ENCODE measurements at places on chromosomes 11 and 22.

GRCh38 chr22:40345271-40345670 is 1.0 kb upstream of the ADSL start:
- peak; percentile 27 for DNase-seq

DNA sequence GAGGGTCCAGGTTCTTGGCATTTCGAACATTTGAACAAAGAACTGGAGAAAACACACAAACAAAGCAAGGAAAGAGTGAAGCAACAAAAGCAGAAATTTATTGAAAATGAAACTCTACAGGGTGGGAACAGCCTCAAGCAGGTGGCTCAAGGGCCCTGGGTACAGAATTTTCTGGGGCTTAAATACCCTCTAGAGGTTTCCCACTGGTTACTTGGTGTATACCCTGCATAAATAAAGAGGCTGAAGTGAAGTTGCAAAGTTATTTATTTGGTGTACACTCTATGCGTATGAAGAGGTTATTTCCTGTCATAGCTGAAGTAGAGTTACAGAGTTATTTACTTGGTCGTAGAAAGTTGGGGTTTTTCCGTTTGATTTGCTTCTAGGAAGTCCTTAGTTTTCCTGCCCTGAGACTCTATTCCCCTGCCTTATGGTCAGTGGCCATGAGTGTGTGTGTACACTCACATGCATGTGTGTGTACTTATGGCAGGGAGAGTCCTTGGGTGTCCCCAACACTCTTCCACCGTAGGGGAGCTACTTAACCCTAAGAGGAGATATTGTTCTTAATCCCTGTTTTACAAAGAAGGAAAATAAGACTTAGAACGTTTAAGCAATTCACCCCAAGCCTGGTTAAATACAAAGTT is 5.6 kb upstream of the SMCO4 start:
- DNase-seq, result no peak

- no peak for DNase-seq
Observed at GRCh38 chr22:20203142-20203551, 52.3 kb upstream of the CCDC188 start.

GRCh38 chr11:35618497-35619115 is 346 bp downstream of the FJX1 start:
- no peak for DNase-seq

GRCh38 chr22:23116506-23117263 is 25.1 kb downstream of the RSPH14 start:
- DNase-seq, result no peak

- DNase-seq, result no peak
Observed at GRCh38 chr11:28393348-28393747, 285.2 kb downstream of the METTL15 start.

DNA sequence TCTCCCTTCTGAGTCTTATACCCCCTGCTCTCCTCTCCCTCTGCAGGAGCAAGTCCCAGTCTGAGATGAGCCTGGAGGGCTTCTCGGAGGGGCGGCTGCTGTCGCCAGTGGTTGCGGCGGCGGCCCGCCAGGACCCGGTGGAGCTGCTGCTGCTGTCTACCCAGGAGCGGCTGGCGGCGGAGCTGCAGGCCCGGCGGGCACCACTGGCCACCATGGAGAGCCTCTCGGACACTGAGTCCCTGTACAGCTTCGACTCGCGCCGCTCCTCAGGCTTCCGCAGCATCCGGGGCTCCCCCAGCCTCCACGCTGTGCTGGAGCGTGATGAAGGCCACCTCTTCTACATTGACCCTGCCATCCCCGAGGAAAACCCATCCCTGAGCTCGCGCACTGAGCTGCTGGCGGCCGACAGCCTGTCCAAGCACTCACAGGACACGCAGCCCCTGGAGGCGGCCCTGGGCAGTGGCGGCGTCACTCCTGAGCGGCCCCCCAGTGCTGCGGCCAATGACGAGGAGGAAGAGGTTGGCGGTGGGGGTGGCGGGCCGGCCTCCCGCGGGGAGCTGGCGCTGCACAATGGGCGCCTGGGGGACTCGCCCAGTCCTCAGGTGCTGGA is 8.8 kb upstream of the MYRF start:
- no peak for DNase-seq

- DNase-seq, result no peak
Observed at GRCh38 chr11:133064152-133064877, 468.0 kb downstream of the OPCML start.

DNA sequence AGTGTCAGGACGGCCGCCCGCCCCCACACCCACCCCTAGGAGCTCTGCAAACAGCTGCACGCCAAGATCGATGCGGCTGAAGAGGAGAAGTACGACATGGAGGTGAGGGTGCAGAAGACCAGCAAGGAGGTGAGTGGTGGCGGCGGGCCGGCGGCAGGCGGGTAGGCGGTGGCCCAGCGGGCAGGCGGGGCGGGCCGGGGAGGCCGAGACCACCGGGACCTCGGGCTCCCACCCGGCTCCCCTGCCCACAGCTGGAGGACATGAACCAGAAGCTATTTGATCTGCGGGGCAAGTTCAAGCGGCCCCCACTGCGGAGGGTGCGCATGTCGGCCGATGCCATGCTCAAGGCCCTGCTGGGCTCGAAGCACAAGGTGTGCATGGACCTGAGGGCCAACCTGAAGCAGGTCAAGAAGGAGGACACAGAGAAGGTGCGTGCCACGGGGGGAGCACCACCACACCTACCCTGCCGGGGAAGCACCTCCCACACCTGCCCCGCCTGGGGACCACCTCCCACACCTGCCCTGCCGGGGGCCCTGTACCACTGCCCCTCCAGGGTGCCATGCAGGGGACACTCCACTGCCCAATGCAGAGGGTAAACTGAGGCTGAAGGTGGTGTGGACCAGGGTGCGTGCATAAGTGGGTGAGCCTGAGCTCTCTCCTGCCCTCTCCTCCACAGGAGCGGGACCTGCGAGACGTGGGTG is 2.1 kb downstream of the TNNI2 start:
- no peak for DNase-seq

- peak; percentile 71 for DNase-seq
Observed at GRCh38 chr11:125923012-125923579, 18.8 kb downstream of the DDX25 start.

- no peak for DNase-seq
Observed at GRCh38 chr11:72378704-72379383, 55.5 kb downstream of the CLPB start.

GRCh38 chr11:14357881-14358728 is 878 bp downstream of the RRAS2 start:
- DNase-seq, result peak; percentile 30

GRCh38 chr11:14370496-14370895 is 11.5 kb upstream of the RRAS2 start:
- no peak for DNase-seq

- DNase-seq, result no peak
Observed at GRCh38 chr11:103061656-103062055, 30.3 kb downstream of the DCUN1D5 start.

DNA sequence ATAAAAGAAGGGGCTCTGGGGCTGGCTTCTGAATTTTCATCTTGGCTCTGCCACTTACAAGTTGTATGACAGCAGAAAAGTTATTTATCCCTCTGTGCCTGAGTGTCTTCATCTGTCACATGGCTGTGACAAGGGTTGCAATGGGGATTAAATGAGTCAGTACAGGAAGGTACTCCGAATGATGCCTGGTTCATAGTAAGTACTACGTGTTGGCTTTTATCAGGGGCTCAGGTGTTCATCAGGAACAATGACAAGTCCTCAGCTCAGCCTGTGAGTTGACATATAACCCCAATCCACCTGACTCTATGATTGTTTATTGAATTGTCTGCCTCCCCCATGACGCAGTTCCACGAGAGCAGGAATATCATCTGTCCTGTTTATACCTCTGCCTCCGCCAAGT is 45.7 kb downstream of the PAMR1 start:
- DNase-seq, result no peak

DNA sequence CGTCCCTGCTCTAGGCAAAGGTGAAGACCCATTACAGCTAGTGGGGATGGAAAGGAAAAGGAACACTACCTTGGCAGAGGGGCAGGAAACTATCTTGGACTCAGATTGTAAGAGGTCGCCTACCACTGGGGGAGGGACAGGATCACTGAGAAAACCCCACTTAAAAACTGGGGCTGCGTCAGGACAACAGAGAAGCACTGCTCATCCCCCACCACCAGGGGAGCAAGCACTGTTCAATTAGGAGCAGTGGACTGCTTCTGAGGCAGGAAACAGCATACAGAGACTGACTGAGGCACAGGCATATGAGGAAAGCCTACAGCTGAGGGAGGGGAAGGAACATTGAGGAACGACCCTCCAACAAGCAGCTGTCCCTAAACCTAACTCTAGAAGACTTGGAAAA is 20.8 kb upstream of the DLAT start:
- peak; percentile 8 for DNase-seq

DNA sequence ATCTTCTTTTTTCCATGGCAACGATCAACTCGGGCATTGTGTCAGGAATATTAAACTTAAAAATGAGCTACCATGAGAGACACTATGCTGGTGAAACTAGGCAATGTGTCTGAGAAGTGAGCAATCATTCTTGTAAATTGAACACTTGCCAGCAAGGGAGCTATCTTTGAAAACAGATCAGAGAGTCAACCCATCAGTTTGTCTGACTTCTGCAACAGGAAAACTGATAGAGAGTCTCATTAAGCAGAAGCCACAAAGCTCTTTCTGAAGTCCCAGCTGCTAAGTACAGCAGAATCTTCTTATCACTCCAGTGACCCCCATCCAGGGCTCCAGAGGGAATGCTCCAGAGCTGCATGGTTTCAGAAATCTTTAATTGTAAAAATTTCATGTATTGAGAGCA is 114.7 kb downstream of the MSANTD4 start:
- DNase-seq, result no peak

GRCh38 chr11:57480409-57481137 is 20.2 kb downstream of the RTN4RL2 start:
- peak; percentile 80 for DNase-seq

GRCh38 chr11:92460213-92460612 is 235.6 kb downstream of the FAT3 start:
- DNase-seq, result no peak

DNA sequence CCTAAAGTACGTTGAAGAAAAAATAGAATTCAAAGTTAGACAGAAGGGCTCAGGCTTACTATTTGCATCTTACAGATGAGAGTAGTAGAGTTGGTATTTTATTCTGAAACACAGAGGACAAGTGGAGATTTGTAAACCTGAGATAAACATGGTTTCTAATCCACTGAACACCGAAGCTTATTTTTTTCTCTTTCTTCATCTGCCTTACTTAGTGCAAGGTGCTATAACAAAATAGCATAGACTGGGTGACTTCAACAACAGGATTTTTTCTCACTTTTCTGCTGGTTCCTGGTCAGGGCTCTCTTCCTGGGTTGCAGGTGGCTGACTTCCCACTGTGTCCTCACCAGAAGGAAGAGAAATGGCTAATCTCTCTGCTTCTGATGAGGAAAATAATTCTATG is 2.1 kb upstream of the HBG1 start:
- no peak for DNase-seq

GRCh38 chr22:28019360-28019759 is 100.3 kb upstream of the PITPNB start:
- no peak for DNase-seq

- no peak for DNase-seq
Observed at GRCh38 chr22:37210041-37210803, 2.1 kb downstream of the SSTR3 start.

DNA sequence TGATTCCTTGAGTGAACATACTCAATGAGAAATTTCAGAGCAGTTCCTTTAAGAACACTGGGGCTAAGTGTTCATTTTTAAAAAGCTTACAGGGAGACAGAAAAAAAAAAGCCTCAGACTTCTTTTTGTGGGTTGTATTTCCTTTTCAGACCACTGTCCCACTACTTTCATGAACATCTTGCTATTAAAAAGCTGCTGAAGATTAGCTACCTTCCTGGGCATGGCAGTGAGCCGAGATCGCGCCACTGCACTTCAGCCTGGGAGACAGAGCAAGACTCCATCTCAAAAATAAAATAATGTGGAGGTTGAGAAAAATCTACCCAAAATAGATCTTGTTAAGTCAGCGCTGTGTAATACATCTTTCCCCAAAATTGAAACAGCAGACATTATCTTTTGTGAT is 10.8 kb downstream of the TRAF6 start:
- DNase-seq, result no peak

DNA sequence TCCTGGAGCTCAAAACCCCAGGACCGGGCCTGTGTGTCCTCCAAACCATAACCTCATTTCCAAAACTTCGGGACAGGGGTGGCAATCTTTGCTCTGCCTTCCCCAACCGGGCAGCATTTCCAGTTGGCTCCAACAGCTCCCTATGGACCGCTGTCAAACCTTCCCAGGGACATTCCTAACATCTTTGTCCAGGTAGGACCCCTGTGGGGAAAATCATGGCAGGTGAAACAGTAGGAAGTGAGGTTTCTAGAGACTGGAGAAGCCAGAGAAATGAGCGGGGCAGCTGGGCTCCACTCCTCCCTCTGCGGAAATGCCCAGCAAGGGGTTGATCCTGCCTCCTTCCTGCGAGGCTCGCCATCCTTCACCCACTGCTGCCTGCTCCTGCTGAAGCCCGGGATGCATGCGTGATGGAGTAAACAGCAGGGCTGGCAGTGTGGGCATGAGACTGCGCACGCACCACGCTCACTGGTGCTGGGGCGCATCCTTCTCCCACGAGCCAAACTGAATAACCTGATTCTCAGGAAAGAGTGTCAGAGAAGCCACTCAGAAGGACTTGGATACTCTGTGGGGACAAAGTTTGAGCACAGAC is 136.4 kb downstream of the BUD13 start:
- DNase-seq, result no peak

- peak; percentile 94 for DNase-seq
Observed at GRCh38 chr11:4393209-4393857, at the start of gene TRIM21. TSS of gene TRIM21 (minus strand) at chr11:4393702. CDS start at chr11:4390409, 3,293 bp downstream.

DNA sequence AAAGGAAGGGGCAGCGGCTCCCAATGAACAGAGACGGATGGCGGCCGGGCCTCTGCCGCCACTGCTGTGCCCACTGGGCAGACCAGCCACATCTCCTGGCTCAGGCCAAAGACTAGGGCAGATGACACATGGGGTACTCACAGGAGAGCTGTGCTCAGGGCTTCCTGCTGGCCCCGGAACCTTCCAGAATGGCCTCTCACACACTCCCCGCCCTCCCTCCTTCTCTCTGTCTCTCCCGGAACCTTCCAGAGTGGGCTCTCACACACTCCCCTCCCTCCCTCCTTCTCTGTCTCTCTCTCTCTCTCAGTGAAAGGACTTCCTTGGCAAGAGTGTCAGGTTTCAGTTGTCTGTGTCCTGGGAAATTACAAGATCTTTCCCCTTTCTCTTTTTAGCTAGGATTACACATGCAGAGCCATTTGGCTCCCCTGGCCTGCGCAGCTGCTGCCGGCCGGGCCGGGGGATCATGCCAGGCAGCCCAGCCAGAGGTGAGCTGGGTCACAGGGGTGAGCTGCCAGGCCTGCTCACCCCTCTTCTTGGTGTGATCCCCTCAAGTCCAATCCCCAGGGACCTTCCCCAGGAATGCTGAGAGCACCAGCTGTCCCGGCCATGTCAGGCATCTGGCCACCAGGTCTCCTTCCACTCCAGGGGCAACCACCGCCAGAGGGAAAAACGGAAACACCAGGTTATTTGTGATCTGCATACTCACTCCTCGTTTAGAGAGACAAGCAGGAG is 45.3 kb upstream of the ADA2 start:
- DNase-seq, result no peak

DNA sequence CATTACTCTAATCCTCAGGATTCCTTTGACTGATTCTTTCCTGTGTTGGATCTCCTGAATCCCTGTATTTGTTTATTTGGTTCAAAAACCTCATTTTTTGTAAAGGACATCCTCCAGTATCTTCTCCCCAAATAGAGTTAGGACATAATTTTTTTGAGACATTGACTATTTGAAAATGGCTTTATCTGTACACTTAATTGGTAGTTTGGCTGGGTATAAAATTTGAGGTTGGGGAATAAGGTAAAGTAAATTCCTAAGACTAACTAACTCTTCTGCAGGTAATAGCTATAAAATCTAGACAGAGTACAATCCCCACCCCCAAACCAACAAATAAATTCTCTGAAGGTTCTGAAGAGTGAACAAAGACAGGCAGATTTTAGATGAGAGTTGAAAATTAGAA is 114.4 kb downstream of the CTTN start:
- DNase-seq, result no peak
